Tracheal epithelial cell (primary cell): ENCODE measurements at places on chromosomes 13 and 19. TPM values are rescaled to one million over a fixed set of nuclear protein-coding genes. Genes with fewer than 3 reads are reported as not detected.

The PCDH9 gene
- total RNA-seq: under 0.01 and 0.24 TPM in 2 replicates

The TMC4 gene
- 32.5 and 38.2 TPM in 2 replicates for total RNA-seq

The CEACAM1 gene
- 0.85 and 1.2 TPM in 2 replicates for total RNA-seq

The SPACA4 gene
- 0.21 TPM in 1 of 2 replicates, not detected in the other for total RNA-seq

The CEACAM4 gene
- total RNA-seq: not detected in 2 replicates

The CEACAM20 gene
- total RNA-seq: not detected in 2 replicates

The ZNF99 gene
- total RNA-seq: not detected in 2 replicates

The RAB3D gene
- 38.8 and 42.9 TPM in 2 replicates for total RNA-seq

The RFPL4AL1 gene
- not detected in 2 replicates for total RNA-seq

The NKPD1 gene
- 0.85 and 0.96 TPM in 2 replicates for total RNA-seq

The NLRP7 gene
- total RNA-seq: not detected in 2 replicates

The DACH1 gene
- total RNA-seq: not detected in 2 replicates

The WDR88 gene
- total RNA-seq: not detected in 2 replicates

The SHISA7 gene
- not detected in 2 replicates for total RNA-seq

The TEKTIP1 gene
- total RNA-seq: not detected in 2 replicates

The ARL11 gene
- under 0.01 and 0.24 TPM in 2 replicates for total RNA-seq

The TMEM143 gene
- 2.2 and 2.6 TPM in 2 replicates for total RNA-seq

The ZBTB32 gene
- total RNA-seq: not detected in 2 replicates

The PAF1 gene
- total RNA-seq: 11.1 and 23.6 TPM in 2 replicates

The PEAK3 gene
- not detected in 2 replicates for total RNA-seq

The SLC17A7 gene
- not detected in 2 replicates for total RNA-seq

The SLC25A41 gene
- total RNA-seq: 0.21 and 0.24 TPM in 2 replicates

The HRC gene
- not detected in 2 replicates for total RNA-seq

The GSK3A gene
- total RNA-seq: 18.3 and 20.5 TPM in 2 replicates

The CGB5 gene
- total RNA-seq: 0.24 TPM in 1 of 2 replicates, not detected in the other

The SPART gene
- 46.7 and 48.2 TPM in 2 replicates for total RNA-seq

The ANGPTL4 gene
- total RNA-seq: 6.0 and 41.4 TPM in 2 replicates

The PTH2 gene
- total RNA-seq: not detected in 2 replicates

The SSC5D gene
- total RNA-seq: 0.24 TPM in 1 of 2 replicates, not detected in the other

The RUBCNL gene
- total RNA-seq: under 0.01 TPM in 1 of 2 replicates, not detected in the other

The MYO1F gene
- total RNA-seq: 0.21 TPM in 1 of 2 replicates, not detected in the other
